Aorta (tissue), 5 donors: ENCODE measurements at places on chromosomes 12 and 14. TPM values are rescaled to one million over a fixed set of nuclear protein-coding genes. Genes with fewer than 3 reads are reported as not detected.

CCDC88C gene
- total RNA-seq = 9.2 TPM

GRCh38 chr12:66423266-66423665, 121.0 kb downstream of the HELB start:
- DNase-seq = no peak
- no peak overlapping the region for H3K27ac ChIP-seq
- H3K27me3 ChIP-seq = peaks cover 1% of the 10 kb centered on the region
- H3K4me1 ChIP-seq = no peaks in the 10 kb centered on the region

CCDC198 gene
- total RNA-seq = not detected

- no peak for DNase-seq
- no peak overlapping the region for H3K4me3 ChIP-seq
- peak overlapping the region; percentile 76 for H3K27ac ChIP-seq
- peaks cover 13% of the 10 kb centered on the region for H3K4me1 ChIP-seq
- H3K27me3 ChIP-seq = no peaks in the 10 kb centered on the region
Measured at GRCh38 chr14:68389943-68390342, 402.9 kb downstream of the ZFP36L1 start.

- no peak overlapping the region for H3K4me3 ChIP-seq
- no peak overlapping the region for H3K27ac ChIP-seq
- no peaks in the 10 kb centered on the region for H3K4me1 ChIP-seq
- H3K27me3 ChIP-seq = no peaks in the 10 kb centered on the region
Measured at GRCh38 chr14:89435492-89435891, 18.5 kb upstream of the FOXN3 start.

- no peak overlapping the region for H3K27ac ChIP-seq
- DNase-seq = no peak
- peaks cover 21% of the 10 kb centered on the region for H3K4me1 ChIP-seq
- no peak overlapping the region for H3K4me3 ChIP-seq
- no peaks in the 10 kb centered on the region for H3K36me3 ChIP-seq
Measured at GRCh38 chr14:32470161-32470715, 141.1 kb downstream of the AKAP6 start.

RFX4 gene
- not detected for total RNA-seq

GRCh38 chr12:47189728-47190127, 110.0 kb upstream of the AMIGO2 start:
- peaks cover 3% of the 10 kb centered on the region for H3K4me1 ChIP-seq
- H3K27ac ChIP-seq = no peak overlapping the region
- H3K4me3 ChIP-seq = no peak overlapping the region
- no peaks in the 10 kb centered on the region for H3K27me3 ChIP-seq
- peaks cover 3% of the 10 kb centered on the region for H3K36me3 ChIP-seq

GRCh38 chr12:124713436-124714082, 146.1 kb upstream of the NCOR2 start:
- no peaks in the 10 kb centered on the region for H3K36me3 ChIP-seq
- H3K4me3 ChIP-seq = no peak overlapping the region
- H3K4me1 ChIP-seq = no peaks in the 10 kb centered on the region
- DNase-seq = peak; percentile 80
- H3K27ac ChIP-seq = peak overlapping the region; percentile 27
- H3K27me3 ChIP-seq = no peaks in the 10 kb centered on the region

KRT83 gene
- not detected for total RNA-seq

DNA sequence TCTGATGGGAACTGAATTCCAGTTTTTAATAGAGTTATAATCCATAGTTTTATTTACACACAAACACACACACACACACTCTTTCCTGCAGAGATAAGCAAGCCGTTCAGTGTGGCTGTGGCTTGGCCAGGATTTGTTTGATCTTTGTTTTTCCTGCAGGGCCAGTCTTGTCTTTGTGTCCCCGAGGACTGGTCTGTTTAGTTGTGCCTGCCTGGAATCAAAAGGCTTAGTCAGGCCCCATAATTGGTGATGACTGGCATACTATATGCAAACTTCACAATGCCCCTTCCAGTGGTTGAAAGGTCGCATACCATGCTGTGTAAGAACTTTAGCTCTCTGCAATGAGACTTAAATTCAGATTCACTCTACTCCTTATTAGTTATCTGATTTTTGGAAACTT, 26.0 kb downstream of the WBP11 start:
- no peak overlapping the region for H3K27ac ChIP-seq
- no peak overlapping the region for H3K4me3 ChIP-seq
- no peak for DNase-seq
- H3K27me3 ChIP-seq = no peaks in the 10 kb centered on the region

DNA sequence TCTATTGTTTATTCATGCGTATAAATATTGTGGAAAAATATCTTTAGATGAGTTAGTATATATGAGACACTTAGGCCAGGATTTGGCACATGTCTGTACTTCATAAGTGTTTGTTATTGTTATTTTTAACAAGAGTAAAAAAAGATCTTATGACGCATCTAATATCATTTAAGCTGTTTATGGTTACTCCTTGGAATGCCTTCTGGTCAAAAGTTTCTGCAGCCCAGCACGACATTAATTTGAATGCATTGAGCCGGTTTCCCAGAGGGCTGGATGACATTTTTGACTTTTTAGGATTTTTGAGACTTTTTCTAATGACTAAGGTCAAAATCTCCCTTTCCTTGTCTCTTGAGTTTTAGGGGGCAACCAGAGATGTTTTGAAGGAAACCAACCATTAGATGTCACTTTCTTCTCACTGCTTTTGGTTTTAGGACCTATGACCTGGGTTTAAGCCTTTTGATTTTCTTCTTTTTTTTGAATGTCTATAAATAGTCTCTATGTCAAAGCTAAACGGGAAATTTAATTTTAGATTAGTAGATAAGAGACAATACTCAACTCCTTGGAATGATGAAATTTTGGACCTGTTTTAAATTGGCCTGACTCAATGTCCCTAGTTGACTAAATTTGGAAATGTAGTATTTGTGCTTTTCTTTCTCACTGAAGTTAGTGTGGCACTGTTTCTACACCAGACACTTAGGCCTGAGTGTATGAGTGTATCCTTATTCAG, 215.5 kb downstream of the AEBP2 start:
- H3K27ac ChIP-seq = no peak overlapping the region
- no peaks in the 10 kb centered on the region for H3K27me3 ChIP-seq
- H3K4me3 ChIP-seq = no peak overlapping the region
- no peak for DNase-seq

DNA sequence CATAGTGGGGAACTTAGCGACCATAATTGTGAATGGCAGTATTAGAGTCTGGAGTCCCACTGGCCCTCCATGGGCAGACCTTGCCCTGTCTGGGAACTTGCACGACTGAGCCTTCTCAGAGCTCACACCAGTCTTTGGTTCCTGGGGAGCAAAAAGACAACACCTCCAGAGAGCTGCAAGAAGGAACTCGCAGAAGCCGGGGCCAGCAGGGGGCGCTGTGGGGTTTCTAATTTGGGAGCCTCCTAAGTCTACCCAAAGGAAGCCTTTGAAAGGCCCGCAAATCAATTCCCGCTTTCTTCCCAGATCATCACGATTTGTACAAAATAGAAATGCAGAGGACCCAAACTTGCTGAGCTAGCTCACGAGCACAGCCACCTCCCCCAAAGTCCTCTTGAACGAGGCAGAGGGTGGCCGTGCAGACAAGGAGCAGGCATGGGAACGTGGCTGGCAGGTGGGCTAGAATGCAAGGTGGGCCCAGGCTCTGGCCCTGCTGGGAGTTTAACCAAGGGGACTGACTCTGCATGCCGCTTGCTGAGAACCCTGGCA, 46.3 kb upstream of the FBXO21 start:
- no peaks in the 10 kb centered on the region for H3K4me1 ChIP-seq
- no peak overlapping the region for H3K4me3 ChIP-seq
- no peak overlapping the region for H3K27ac ChIP-seq
- no peaks in the 10 kb centered on the region for H3K27me3 ChIP-seq
- H3K36me3 ChIP-seq = no peaks in the 10 kb centered on the region

DNA sequence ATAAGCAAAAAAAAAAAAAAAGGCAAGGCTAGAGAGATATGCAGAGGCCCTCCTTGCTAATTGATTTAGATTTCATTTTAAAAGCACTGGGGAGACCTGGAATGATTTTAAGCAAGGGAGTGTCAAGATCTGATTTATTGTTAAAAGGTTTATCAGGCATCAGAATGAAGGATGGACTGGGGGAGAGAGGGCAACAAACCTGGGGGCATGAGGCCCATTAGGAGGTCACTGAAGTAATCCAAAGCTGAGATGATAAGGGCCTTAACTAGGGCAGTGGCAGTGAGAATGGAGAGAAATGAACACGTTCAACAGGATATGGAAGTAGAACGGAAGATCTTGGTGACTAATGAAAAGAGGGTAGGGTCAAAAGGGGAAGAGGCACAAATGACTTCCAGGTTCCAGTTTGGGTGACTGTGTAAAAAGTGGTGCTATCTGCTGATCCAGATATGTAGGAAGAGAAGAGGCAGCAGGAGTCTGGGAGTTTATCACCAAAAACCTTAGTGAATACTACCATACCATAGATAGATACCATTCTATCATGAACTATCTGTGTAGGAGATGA, 24.0 kb downstream of the KITLG start:
- no peak overlapping the region for H3K27ac ChIP-seq
- H3K27me3 ChIP-seq = no peaks in the 10 kb centered on the region
- H3K4me1 ChIP-seq = peaks cover 6% of the 10 kb centered on the region
- no peak overlapping the region for H3K4me3 ChIP-seq
- DNase-seq = no peak

GRCh38 chr14:100297320-100298300, 8.6 kb downstream of the SLC25A29 start:
- peak; percentile 91 for DNase-seq
- H3K36me3 ChIP-seq = no peaks in the 10 kb centered on the region
- peak overlapping the region; percentile 23 for H3K27ac ChIP-seq
- H3K27me3 ChIP-seq = no peaks in the 10 kb centered on the region
- H3K4me1 ChIP-seq = no peaks in the 10 kb centered on the region

- H3K4me1 ChIP-seq = no peaks in the 10 kb centered on the region
- H3K4me3 ChIP-seq = no peak overlapping the region
- no peaks in the 10 kb centered on the region for H3K36me3 ChIP-seq
- no peak overlapping the region for H3K27ac ChIP-seq
- no peaks in the 10 kb centered on the region for H3K27me3 ChIP-seq
Measured at GRCh38 chr12:57621497-57622292, 10.5 kb downstream of the ARHGEF25 start.

GLI1 gene
- 15.5 TPM for total RNA-seq

DNA sequence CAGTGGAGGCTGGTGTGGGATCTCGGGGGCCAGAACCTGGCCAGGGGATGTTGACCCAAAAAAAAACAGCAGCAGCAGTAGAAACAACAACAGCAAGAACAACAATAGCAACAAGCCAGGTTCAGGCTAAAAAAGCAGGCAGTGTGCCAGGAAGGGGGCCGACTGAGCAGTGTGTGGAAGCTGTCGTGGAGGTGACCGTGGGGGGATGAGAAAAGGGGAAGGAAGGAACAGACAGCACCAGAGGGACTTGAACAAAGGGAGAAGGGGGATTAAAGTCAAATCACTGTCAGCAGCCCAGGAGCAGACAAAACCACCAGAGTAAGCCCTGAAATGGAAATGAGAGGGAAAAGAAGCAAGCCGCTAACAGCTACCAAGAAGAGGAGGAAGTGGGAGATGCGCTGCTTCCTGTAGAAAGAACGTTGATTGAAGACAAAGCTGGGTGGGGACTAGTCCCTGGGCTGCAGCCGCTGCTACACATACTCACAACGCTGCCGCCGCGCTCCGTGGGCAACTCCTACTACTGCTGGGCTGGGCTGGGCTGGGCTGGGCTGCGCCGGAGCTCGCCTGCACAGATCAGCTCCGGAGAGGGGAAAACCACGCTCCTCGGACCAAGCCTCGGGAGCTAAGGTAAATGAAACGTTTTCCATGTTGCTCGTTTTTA, at the start of gene GNG2:
Gene GNG2 (plus strand): TSS at position 449 of the 661 bp plus-strand sequence. CDS start 90,067 bp downstream, outside the sequence.
- no peaks in the 10 kb centered on the region for H3K36me3 ChIP-seq
- no peak within 1 kb of the TSS for H3K27ac ChIP-seq
- H3K4me3 ChIP-seq = peak within 1 kb of the TSS; percentile 31
- H3K4me1 ChIP-seq = no peaks in the 10 kb centered on the region

- no peaks in the 10 kb centered on the region for H3K36me3 ChIP-seq
- no peaks in the 10 kb centered on the region for H3K4me1 ChIP-seq
- no peak for DNase-seq
- H3K4me3 ChIP-seq = no peak overlapping the region
- no peaks in the 10 kb centered on the region for H3K27me3 ChIP-seq
Measured at GRCh38 chr14:25136811-25137210, 86.9 kb upstream of the STXBP6 start.

ETFBKMT gene
- total RNA-seq = 2.8 TPM

CIROP gene
- total RNA-seq = not detected

GRCh38 chr12:5623411-5623810, 191.5 kb downstream of the NTF3 start:
- no peak overlapping the region for H3K27ac ChIP-seq
- no peaks in the 10 kb centered on the region for H3K27me3 ChIP-seq
- H3K4me1 ChIP-seq = no peaks in the 10 kb centered on the region
- no peaks in the 10 kb centered on the region for H3K36me3 ChIP-seq
- no peak overlapping the region for H3K4me3 ChIP-seq
